Retinal pigment epithelial cell (primary cell): ENCODE measurements at places on chromosomes 7 and 10.

GRCh38 chr10:76973091-76974016 is 664.3 kb downstream of the KCNMA1 start:
- DNase-seq = no peak

GRCh38 chr7:37215290-37215923 is 233.3 kb downstream of the ELMO1 start:
- no peak for DNase-seq

DNA sequence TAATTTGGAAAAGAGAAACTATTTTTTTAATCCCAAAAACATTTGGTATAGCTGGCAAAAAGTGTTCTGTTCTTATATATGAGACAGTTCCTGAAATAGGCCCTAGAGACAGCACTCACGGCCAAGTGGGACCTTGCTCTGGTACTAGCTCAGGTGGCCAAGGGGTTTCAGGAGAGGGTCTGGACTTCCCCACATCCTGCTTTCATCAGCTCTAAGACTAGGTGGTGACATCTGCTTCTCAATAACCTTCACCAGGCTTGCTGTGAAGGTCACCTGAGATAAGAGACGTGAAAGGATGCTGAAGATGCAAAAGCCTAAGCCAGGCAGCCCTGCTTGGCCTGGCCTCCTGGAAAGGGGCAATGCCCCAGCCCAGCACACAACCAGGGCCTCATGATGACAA is 40.6 kb downstream of the RBM28 start:
- no peak for DNase-seq

- DNase-seq = no peak
Observed at GRCh38 chr7:44065431-44066110, at the start of gene PGAM2. Gene PGAM2 (minus strand): TSS chr7:44065567. CDS start chr7:44065529, 38 bp downstream.

DNA sequence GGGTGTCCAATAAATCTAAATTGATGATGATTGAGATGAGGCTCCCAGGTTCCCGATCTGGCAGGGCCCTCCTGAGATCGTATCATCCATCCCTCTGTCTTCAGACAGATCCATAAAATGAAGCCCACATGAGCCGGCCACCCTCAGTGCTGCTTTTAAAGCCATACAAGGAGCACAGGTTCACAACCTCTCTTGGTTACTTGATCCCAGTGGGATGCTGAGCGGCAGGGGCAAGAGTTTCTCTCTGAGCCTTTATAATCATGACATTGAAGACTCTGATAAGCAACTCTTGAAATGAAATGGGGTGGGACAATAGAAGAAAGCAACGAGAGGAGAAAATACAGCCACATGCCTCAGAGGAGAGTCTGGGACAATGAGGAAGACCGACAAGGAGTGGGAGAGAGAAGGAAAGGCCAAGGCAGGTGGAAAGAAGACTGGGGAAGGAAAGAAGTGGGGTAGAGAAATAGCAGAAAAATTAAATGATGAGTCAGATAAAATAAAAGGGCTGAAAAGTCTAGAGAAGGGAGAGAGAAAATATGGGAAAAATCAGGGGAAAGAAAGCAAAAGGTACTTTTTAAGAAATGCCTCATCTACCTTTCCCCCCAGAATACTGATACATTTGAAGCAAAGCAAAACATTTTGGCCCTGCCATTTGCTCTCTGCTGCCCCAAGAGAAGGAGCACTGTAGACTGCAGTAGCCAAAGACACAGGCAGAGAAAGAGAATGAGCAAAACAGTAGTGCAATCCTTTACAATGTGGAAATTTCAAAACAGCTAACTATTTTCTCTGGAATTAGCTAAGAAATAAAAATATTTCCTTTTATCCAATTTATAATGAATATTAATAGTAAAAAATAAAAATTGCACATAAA is 14.6 kb downstream of the GBX1 start:
- no peak for DNase-seq

DNA sequence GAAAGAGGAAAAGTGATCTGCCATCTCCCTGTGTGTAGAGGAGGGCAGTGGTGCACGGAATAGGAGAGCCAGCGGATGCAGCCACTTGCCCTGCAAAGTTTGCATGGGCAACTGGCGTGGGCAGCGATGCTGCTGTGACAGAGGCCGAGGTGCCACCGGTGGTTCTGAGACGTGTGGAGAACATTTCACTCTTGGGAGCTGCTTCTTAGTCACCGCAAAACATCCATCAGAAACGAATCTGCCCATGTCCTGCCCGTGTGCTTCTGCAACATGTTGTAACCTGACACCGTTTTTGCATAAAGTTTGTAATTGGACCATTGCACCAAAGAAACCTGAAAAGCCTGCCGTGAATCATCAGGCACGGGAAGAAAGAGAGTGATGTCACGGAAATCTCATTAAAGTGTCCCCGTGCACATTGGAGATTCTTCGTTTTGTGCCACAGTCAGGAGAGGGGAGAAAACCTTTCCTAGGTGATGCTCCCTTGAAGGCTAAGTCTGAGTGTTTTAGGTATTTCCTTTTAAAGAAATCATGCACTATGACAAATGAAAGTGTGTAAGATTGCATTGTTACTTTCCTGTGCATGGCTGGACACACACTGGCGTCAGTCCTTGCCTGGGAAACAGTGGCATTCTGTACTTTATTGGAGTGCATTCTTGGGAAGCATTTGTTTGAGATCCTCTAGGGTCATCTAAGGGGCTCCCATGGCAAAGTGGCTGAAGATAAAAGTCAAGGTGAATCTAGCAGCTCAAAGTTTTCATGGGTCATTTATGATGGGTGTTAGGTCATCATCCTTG is 302.6 kb downstream of the KLF6 start:
- DNase-seq = peak; percentile 93

DNA sequence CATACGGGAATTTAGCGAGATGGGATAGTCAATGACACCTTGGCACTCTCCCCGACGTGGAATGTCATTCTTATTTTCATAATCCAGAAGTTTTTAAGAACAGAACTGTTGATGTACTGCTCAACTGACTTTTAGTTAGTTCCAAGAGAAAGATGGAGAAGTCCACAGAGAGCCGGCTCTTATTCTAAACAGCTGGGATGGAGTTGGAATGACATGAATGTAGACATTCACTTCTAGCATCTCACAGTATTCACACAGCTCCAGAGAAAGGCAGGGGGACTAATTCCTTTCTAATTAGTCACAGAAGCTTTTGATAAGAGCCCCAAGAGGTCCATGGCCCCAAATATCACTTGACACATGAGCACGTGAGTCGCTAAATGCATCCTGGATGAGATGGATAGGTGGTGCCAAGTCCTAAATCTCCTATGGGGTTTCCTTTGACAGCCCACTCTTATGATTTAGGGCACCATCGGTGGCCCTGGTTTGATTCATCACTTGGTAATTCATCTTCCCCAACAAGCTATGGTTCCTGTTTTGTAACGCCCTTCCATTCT is 420.3 kb upstream of the AUTS2 start:
- peak; percentile 15 for DNase-seq

DNA sequence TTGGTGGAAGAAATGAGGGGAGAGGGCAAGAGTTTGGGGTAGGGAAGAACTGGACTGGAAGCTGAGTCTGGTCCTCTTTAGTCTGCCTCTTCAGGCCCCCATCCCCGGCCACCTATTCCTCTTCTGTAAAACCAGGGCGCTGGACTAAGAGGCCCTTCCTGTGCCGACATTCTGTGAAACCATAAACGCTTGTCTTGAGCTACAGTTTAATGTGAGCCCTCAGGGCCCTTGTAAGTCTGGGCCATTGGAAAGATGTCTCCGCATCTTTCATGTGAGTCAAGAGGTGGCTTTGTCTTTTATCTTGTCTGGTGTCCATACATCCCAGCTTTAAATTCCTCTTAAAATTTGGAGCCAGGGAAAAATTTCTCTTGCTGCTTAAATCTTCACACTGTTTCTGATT is 90.6 kb downstream of the PLCE1 start:
- DNase-seq = no peak

GRCh38 chr7:135601182-135601581 is 43.5 kb downstream of the NUP205 start:
- no peak for DNase-seq

GRCh38 chr10:63252095-63252762 is 119.1 kb downstream of the NRBF2 start:
- no peak for DNase-seq

DNA sequence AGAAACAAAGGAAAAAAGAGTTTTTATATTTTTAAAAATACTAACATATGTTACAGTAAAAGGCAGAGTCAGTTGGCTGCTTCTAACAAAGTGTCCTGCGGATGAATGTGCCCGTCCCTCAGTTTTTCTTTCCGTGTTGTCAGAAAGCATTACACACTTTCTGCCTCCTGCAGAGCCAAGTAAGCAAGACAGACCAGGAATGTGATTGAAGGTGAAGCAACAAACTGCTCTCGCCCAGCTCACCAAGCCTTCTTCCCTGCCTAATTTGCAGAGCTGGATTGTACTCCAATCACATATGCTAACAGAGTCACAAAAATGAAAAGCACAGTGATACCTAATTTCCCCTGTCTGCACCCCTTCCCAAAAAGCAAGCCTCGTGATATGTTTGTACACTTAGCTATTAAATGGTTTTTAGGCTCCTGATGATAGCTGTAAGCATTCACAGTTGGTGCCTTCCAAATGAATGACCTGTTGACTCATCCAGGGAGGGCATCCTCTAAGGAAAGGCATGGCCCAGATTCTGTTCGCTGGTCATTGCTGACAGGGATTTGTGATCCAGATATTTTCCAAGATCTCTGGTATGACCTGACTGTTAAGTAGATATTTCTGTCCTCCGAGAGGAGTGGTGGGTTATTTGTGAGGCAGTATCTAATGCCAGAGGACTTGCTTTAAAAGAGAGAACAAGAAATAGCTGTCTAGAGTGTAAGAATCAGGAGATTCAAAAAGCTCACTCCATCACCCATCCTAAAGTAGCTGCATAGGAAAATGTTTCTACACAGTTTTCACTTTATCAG is 187.3 kb upstream of the PLXDC2 start:
- DNase-seq = no peak

DNA sequence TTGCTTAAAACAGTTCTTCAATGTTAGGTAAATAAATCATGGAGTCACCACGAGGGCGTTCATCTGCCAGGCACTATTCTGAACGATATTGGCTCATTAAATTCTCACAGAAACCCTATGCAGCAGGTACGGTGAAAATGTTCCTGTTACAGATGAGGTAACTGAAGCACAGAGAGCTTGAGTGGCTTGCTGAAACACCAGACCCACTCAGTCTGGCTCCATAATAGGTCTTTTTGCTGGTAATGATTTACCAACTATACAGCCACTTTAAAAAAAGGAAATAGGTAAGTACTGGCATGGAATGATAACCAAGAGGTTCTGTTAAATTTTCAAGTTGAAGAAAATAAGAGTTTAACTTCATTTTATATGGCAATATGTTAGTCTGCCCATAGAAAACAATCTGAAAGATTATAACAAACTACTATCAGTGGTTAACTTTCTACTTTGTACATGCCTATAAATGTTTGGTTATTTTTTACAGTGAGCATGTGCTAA is 1.3 kb upstream of the TM9SF3 start:
- DNase-seq = no peak

- no peak for DNase-seq
Observed at GRCh38 chr7:40402661-40403060, 267.9 kb downstream of the SUGCT start.
